ENCODE measurements at places on chromosomes 1 and 21. TPM values are rescaled to one million over a fixed set of nuclear protein-coding genes. Genes with fewer than 3 reads are reported as not detected.

GRCh38 chr1:156241311-156241811 lies 623 bp upstream of the BGLAP start:
- no peaks in the 10 kb centered on the region for H3K4me1 ChIP-seq
- no peaks in the 10 kb centered on the region for H3K27me3 ChIP-seq
- no peaks in the 10 kb centered on the region for H3K36me3 ChIP-seq
- no peak for DNase-seq

- peaks cover 67% of the 10 kb centered on the region for H3K4me1 ChIP-seq
- DNase-seq: peak; percentile 88
- no peaks in the 10 kb centered on the region for H3K36me3 ChIP-seq
- H3K4me3 ChIP-seq: peak overlapping the region; percentile 47
- H3K27me3 ChIP-seq: no peaks in the 10 kb centered on the region
These were observed 4.1 kb downstream of the NUAK2 start for GRCh38 chr1:205317311-205317917.

The HSD3B2 gene
- total RNA-seq: 0.49 TPM

The CTPS1 gene
- total RNA-seq: 44.8 TPM

DNA sequence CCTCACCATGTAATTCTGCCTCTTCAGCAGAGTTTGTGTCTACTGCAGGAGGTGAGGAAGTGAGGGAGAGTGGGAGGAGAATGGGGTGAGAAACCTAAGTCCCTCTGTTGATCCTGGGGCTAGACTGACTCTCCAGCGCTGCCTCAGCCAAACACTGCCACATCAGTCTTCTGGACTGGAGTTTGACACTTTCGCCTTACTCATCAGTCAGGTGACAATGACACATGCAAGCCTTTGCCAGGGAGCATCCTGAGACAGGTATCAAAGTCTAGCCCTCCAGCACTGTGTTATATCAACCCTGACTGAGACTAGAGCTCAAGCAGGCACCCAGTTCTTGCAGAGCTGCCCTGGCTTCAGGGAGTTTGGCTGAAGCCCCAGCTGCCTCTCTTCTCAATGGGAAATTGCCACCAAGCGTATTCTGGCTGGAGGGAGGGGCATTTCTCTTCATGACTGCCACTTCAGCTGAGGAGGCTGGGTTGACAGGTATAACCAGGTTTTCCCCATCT lies 33.3 kb upstream of the SUCO start:
- H3K4me3 ChIP-seq: no peak overlapping the region
- DNase-seq: peak; percentile 70
- H3K4me1 ChIP-seq: no peaks in the 10 kb centered on the region
- no peaks in the 10 kb centered on the region for H3K27me3 ChIP-seq
- H3K27ac ChIP-seq: no peak overlapping the region

The CD164L2 gene
- not detected for total RNA-seq

DNA sequence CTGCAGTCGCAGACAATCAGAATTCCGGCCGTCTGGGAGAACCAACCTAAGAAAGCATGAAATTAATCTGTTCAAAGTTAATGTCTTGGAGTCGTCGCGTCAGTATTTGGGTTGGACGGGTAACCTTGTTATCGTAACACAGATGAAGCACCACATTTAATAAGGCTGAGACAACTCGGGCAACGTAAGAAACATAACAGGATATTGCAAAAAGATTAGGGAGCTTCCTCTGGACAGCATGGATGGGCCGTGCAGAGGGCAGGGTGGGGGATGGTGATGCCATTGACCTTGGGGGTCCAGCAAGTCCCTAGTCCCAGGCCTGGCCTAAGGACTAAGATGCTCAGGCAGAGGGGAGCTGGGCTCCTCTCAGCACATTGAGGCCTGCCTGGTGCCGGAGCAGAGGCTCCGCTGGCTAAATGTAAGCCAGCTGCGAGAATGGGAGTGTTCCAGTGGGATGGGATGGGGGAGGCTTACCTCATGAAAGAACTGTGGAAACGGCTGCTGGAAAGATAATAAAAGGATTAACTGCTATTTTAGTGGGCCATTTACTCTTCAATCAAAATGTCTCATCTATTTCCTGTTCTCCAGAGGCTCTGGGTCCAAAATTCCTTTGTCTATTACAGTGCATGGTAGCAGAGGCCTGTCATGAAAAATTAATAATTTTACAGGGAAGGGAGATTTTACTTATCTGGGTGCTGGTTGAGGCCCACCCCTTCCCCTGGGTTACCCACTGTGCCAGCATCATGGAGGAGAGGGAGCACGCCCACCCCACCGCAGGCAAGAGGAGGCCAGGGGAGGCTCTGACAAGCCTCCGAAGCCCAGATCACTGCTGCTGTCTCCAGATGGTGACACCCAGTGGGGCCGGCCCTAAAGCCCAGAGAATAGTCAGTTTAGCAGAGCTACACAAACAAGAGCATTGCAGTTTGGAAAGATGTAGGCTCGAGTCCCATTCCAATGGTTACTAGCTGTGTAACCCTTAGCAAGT lies 131.6 kb downstream of the DMRTB1 start:
- no peaks in the 10 kb centered on the region for H3K4me1 ChIP-seq
- H3K27me3 ChIP-seq: no peaks in the 10 kb centered on the region
- DNase-seq: no peak
- no peaks in the 10 kb centered on the region for H3K36me3 ChIP-seq

DNA sequence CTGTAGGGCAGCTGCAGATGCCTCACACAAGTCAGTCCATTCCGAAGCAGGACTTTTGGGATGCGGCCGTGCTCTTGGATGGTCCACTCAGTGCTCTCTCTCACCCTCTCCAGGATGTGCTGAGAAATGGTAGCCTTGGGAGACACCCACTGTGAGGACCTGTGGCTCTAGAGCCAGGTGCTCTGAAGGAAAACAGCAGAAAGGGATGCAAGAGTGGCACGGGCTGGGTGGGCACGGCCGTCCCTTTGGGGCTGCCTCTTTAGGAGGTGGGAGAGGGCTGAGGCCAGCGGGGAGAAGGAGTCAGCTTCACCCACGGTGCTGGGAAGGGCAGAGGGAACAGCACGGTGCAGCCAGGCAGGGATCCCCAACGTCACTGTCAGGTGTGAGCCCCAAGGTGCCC lies 106.1 kb downstream of the RIPK4 start:
- no peaks in the 10 kb centered on the region for H3K36me3 ChIP-seq
- H3K27ac ChIP-seq: no peak overlapping the region
- no peaks in the 10 kb centered on the region for H3K27me3 ChIP-seq
- no peaks in the 10 kb centered on the region for H3K4me1 ChIP-seq
- no peak overlapping the region for H3K4me3 ChIP-seq
